ENCODE measurements at places on chromosomes 2 and 18.

DNA sequence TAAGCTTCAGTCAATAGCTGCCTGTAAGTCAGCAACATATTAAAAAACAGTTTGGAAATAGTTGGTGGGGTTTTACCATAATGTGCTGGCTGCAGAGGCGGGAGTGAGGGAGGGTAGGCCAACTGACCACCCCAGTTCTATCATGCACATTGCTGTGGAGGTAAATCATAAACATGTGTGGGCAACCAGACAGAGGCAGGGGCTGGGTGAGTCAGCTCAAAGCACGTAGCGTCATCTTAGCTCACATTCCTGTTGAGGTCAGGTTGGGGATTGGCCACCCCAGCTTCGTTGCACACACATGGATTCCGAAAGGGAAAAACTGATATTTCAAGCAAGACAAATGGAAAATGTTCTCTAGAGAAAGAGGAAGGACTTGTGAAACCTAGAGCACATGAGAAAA lies 19.5 kb downstream of the GPR45 start:
- DNase-seq, result no peak

GRCh38 chr2:42835577-42836371 lies 43.4 kb upstream of the HAAO start:
- DNase-seq, result no peak

GRCh38 chr18:27614951-27615844 lies 430.1 kb upstream of the CHST9 start:
- no peak for DNase-seq

GRCh38 chr2:226693521-226693920 lies 106.1 kb downstream of the IRS1 start:
- DNase-seq, result no peak

DNA sequence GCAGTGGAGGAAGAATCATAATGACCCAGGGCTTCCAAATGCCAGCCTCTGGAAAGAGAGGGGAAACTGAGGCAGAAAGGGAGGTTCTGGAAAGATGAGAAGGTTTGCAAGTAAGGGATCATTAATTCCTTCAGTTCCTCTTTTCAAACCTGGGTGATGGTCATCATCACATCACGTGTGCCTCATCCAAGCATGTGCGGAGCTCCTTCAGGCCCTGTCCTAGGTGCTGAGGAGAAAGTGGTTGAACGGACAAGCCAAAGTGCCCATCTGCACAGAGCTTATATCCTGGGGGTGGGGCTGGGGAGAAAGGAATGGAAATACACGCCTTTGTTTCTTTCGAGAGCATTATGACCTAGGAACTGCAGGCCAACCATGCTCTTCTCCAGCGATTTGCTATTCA lies 60.2 kb upstream of the AFF3 start:
- DNase-seq, result no peak

Measured in anterior cingulate cortex (tissue), 58 donors.